ENCODE measurements at places on chromosomes 16 and 17.

DNA sequence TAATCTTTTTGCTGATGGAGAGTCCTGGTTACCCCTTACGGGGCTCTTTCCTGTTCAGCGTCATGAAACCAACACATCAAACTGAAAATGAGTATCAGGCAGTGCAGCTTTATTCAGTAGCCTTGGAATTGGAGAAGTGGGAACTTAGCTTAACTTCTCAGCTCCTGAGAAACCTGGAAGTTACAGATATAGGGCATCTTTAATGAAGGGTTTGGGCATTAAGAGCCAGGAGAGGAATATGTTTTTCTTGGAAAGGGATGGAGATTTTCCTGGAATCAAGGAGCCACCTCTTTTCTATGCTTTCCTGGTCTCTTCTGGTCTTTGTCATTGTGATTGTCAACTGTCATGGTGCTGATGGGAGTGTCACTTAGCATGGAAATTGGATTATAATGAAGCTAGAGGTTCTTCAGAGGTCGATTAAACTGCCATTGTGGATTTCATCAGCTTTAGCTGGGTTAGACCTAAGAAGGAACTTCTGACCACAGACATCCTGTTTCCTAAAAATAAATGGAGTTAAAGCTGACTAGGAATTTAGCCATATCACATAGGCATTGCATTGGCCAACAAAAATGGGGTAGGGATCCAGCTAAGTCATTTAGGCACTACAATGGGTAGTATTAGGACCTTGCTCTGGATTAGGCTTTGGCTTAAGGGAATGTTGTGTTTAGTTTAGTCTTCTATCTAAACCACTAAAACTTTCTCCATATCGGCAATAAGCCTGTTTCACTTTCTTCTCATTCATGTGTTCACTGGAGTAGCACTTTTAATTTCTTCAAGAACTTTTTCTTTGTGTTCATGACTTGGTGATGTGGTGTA lies 186.4 kb downstream of the BCAS3 start:
- no peak for DNase-seq

- DNase-seq, result no peak
Measured at GRCh38 chr16:23509782-23510163, 521 bp downstream of the GGA2 start.

DNA sequence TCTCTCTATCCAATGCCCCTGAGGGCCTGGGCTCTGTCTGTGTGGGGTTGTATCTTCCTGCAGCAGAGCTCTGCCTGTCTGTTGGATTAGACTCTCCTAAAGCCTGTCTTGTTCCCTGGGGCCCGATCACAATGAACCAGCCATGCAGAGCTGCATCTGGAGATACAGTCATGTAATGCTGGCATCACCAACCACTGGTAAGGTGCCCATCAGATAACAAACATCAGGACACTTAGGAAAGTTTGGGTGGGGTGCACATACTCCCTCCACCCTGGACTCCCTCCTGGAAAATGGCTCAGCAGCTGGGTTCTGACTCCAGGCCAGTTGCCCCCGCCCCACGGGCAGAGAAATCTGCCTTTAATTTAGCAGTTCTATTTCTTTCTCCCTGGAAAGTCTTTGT lies 61.3 kb upstream of the BRD7 start:
- DNase-seq, result no peak

DNA sequence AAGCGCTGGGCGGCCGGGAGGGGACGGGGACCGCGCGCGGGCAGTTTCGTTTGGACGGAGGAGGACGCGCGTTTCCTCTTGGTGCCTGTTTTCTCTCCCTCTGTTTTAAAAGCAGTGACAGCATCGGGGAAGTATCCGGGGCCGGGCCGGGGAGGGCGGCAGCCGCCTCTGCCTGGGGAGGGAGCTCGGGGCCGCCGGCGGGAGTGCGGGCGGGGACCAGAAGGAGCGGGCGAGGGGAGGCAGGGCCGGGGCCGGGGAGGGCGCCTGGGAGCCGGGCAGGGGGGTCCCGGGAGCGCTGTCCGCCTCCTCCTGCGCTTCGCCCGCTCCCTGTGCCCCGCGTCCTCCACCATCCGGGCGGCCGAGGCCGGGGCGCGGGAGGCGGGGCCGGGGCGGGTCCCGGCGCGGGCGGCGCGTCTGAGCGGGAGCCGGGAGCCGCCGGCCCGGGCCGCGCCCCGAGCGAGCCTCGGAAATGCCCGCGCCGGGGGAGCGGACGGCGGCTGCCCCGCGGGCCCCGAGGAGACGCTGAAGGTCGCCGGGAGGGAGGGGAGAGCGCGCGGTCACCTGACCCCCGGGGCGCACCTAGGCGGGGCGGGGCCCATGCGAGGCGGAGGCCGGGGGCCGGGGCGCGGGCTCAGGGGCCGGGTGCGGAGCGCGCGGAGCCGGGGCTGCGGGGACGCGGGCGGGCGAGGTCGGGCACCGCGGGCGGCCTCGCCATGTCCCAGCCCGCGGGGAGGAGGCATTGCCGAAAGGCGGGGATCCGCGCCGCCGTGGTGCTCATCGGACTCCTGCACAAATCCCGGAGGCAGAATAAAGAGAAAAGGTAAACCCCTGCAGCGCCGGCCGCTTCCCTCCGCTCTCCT lies 57.3 kb downstream of the RAP1GAP2 start:
- DNase-seq, result no peak
